Stimulated activated CD4-positive, alpha-beta T cell treated with anti-CD3 and anti-CD28 coated beads, Interleukin-1b, Interleukin-23, amount 100 ng/mL, for 24 hours (primary cell): ENCODE measurements at places on chromosomes 11 and 22.

GRCh38 chr11:120869516-120870011 lies 154.3 kb upstream of the TBCEL start:
- no peak for DNase-seq

DNA sequence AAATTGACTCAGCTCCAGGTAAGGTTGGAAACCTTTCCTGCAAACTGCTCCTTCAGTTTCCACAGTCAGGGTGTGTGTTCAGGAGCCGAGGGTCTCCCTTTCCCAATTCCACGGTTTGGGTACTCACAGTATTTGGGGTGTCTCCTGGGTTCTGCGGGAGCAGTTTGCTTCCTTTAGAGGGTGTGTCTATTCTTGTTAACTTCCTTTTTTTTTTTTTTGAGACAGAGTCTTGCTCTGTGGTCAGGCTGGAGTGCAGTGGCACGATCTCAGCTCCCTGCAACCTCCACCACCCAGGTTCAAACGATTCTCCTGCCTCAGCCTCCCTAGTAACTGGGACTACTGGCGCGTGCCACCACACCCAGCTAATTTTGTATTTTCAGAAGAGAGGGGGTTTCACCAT lies 251.4 kb downstream of the LUZP2 start:
- DNase-seq, result no peak

DNA sequence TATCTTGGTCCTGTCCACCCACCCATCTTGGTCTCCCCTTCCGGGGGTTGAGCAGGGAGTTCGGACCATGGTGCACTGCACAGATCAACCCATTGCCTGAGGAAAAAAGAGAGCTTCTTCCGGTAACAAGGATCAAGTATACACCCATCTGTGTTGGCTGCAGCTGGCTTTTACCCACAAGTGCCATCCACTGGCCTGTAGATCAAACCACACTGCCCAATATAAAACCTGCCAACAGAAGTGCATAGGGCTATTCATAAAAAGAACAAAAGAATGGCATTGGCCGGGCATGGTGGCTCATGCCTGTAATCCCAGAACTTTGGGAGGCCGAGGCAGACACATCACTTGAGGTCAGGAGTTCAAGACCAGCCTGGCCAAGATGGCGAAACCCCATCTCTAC lies 94.5 kb downstream of the ZC3H12C start:
- DNase-seq, result no peak

- DNase-seq, result no peak
Observed at GRCh38 chr11:44301564-44302271, 8.2 kb downstream of the ALX4 start.

- DNase-seq, result no peak
Observed at GRCh38 chr22:39269095-39269790, 24.5 kb upstream of the PDGFB start.
